ENCODE measurements at places on chromosomes 16 and 17.

GRCh38 chr17:1485423-1486376 is 6.8 kb downstream of the MYO1C start:
- peak; percentile 27 for DNase-seq

- DNase-seq: no peak
These were observed 28.2 kb downstream of the BCO1 start for GRCh38 chr16:81266680-81267095.

DNA sequence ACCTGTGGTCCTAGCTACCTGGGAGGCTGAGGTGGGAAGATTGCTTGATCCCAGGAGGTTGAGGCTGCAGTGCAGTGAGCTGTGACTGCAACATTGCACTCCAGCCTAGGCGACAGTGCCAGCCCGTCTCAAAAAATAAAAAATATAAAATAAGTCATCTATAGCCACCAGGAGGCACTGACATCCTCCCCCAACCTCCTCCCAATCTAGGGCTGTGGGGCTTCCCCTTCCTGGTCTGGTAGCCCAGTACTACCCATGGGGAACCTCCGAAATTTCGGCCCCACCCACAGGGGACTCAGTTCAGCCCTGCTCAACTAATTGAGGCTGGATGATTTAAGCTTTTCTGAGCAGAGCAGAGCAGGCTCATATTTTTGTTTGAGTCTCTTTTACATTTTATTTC is 3.2 kb downstream of the ZSCAN10 start:
- DNase-seq: peak; percentile 81

- no peak for DNase-seq
These were observed 10.1 kb downstream of the WFIKKN2 start for GRCh38 chr17:50845240-50846147.

DNA sequence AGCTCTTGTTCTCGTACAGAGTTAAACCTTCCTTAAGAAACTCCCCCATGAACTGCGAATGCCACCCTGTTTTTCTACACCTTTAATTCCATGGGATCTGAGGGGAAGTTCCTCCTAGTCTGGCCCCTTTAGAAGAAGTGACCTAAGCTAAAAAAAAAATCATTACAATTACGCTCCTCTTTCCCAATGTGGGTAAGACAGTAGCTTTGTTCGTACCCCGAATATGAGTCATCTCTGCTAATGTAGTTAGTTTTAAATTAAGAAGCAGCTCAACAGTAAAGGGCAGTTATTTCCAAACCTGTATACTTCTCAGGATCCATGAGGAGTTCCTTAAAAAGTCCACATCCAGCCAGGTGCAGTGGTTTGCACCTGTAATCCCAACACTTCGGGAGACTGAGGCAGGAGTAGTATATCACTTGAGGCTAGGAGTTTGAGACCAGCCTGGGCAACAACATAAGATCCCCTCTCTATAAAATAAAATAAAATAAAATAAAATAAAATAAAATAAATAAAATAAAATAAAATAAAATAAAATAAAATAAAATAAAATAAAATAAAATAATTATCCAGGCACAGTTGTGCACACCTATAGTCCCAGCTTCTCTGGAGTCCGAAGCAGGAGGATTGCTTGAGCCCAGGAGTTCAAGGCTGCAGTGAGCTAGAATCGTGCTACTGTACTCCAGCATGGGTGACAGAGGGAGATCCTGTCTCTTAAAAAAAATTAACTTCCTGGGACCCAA is 26.1 kb downstream of the RCVRN start:
- no peak for DNase-seq

DNA sequence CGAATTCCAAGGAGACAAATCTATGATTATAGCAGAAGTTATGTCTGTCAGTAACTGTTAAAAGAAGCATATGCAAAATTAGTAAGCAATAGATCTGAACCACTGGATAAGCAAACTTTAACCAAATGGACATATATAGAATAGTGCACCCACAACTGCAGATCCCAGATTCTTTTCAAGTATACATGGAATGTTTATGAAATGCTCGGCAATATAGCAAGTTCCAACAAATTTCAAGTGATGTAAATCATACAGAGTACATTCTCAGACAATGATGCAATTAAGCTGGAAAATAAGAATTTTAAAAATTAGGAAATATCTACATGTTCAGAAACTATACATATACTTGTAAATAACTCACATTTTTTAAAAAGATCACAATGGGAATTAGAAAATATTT is 8.4 kb upstream of the HELZ start:
- DNase-seq: no peak

- peak; percentile 19 for DNase-seq
These were observed 12.7 kb downstream of the SLC5A11 start for GRCh38 chr16:24858219-24859041.

DNA sequence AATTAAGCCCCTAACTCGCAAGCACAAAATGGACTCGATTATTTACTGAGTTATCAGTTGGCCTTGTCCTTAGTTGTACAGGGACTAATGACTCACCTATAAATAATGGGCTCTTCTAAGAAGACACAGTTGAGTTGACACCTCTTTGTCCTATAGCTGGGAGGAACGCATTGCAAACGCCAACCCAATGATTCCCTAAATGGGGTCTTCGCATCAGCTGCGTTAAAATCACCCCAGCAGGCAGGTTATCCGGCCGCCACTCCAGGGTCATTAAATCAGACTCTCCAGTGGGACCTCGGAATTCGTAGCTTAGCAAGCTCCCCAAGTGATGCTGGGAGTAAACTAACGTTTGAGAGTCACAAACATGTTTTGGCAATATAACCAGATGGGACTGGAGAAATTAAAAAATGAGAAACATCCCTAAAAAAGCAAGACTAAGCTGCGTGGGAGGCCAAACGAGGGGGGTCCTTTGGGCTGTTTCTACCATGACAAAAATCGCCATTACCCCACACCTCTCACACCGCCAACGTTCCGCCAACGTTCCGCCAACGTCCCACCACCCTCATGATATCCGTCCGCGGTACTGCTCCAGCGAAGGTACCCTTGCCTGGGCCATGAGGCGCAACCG is 932 bp upstream of the NFE2L1 start:
- DNase-seq: no peak

DNA sequence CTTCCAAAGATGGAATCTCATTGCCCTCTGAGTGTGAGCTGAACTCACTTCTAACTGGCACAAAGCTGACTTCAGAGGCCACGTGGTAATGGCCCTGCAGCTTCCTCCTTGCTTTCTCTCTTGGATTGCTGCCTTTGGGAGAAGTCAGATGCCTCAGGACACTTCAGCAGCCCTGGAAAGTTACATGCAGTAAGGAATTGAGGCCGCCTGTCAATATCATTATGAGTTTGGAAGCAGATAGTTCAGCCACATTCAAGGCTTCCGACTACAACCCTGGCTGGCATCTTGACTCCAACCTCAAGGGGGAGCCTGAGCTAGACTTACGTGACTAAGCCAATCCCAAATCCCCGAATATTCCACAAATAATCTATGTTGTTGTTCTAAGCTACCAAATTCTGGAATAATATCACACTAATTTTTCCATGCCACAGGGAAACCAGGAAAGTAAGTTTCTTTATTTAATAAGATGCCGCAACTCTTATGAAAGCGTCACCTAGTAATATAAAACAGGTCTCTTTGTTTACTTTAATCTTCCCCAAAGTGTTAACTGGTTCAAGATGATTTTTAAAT is 13.6 kb downstream of the CEP20 start:
- peak; percentile 16 for DNase-seq

- DNase-seq: no peak
These were observed 5.7 kb upstream of the TOB1 start for GRCh38 chr17:50871898-50872297.

DNA sequence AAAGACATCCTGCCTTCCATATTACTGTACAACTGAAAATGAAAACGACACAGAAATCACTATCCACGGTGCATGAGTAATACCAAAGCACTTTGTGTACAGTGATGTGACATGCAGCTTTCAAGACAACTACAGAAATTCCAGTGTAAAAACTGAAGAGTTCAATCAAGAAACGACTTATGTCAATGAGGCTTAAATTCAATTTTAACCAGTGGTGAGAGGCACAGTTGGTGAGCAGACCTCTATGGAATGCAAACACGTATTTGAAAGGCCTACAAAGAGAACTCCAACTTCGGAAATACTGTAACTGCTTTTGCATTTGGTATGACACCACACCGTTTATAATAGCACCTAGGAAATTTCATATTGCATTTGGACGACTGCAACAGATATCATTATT is 87.6 kb downstream of the USP31 start:
- DNase-seq: no peak

GRCh38 chr16:71254832-71255525 is 24.5 kb upstream of the HYDIN start:
- no peak for DNase-seq

Measured in CD4-positive, alpha-beta T cell treated with Interferon alpha-2 for 1 hour (primary cell).